ENCODE measurements at places on chromosomes 3 and 15.

DNA sequence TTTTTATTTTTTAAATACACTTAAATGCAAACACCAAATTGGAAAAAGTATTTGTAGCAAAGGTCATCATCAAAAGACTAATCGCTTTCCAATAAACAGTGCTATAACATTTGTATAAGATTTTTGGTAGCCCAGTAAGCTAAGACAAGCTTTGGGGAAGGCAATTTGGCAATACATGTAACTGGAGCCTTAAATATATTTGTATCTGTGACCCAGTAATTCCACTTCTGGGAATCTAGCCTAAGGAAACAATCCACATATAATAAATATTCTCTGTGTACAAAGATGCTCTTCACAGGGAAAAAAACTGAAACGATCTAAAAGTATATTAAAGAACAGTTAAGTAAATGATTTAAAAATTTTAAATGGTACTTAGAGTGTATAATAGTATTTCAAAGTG lies 65.5 kb upstream of the TJP1 start:
- DNase-seq = no peak

- no peak for DNase-seq
These were observed 486.9 kb upstream of the ADAMTS9 start for GRCh38 chr3:65174713-65175112.

- DNase-seq = no peak
These were observed 129.5 kb upstream of the SLCO3A1 start for GRCh38 chr15:91723959-91724358.

GRCh38 chr3:23116081-23116837 lies 86.9 kb upstream of the UBE2E2 start:
- DNase-seq = no peak

GRCh38 chr15:40310001-40310959 lies 2.5 kb upstream of the PLCB2 start:
- DNase-seq = no peak

GRCh38 chr15:68590721-68591389 lies 12.1 kb downstream of the CORO2B start:
- no peak for DNase-seq

GRCh38 chr3:188267790-188268335 lies 113.9 kb downstream of the LPP start:
- DNase-seq = no peak

GRCh38 chr3:109070211-109070610 lies 47.7 kb downstream of the MORC1 start:
- no peak for DNase-seq

DNA sequence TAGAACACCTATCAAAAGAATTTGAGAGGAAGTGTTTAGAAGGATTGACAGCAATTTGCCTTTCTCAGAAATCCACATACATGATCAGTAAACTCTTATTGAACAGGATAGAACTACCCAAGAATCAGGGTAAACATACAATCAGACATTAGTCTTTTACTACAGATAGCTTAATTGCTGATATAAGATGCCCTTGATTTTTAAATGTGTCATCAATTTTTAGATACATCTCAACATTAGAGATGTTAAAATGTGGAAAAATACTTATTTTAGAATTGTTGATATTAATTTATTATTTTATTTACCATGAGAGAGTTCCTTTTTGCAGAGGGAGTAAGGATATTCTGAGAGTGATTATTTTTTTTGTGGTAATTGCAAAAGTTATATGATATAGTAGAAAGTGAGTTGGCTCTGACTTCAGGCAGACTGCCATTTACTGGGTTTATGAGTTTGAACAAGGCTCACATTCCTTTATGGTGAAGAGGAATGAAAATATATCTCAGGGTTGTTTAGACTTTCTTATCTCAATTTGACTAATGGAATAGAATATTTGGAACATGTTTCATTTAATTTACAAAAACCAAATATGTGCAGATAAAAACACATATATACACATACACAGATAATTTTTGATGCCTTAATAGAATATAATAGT lies 302.8 kb upstream of the GOLIM4 start:
- DNase-seq = no peak

GRCh38 chr3:27978440-27978839 lies 256.3 kb upstream of the EOMES start:
- no peak for DNase-seq

DNA sequence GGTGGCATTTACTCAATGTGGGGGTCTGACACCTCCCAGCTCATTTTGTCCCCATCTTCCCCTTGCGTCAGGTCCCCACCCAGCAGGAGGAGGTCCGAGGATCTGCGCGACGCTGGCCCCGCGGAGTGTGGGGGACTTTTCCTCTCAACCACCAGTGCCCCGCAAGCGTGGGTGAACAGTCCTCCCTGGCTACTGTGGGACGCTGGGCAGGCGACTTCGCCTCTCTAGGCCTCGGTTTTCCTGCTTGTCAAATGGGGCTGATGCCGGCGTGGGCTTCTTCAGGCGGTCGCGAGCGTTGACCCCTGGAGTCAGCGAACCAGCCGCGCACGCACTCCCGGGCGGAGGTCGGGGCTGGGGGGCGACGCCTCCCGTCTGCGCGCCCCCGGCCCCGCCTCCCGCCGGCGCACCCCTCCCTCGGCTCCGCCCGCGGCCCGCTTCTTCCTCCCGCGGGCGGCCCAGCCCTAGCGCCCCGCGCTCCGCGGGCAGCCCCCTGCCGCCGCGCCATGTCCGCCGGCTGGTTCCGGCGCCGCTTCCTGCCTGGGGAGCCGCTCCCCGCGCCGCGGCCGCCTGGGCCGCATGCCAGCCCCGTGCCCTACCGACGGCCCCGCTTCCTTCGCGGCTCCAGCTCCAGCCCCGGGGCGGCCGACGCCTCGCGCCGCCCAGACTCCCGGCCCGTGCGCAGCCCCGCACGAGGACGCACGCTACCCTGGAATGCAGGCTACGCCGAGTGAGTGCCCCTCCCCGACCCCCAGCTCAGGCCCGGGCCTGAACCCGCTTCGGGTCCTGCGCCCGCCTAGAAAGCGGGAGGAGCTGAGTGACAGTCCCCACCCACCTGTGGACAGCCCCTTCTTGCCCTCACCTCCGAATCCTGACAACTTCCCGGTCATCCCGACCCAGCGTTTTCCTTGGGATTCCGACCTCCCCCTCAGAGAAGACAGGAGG lies at the start of gene PPM1M:
TSS of gene PPM1M (plus strand) at position 438 of the 942 bp plus-strand sequence. CDS start at position 504, 66 bp downstream.
- DNase-seq = no peak

DNA sequence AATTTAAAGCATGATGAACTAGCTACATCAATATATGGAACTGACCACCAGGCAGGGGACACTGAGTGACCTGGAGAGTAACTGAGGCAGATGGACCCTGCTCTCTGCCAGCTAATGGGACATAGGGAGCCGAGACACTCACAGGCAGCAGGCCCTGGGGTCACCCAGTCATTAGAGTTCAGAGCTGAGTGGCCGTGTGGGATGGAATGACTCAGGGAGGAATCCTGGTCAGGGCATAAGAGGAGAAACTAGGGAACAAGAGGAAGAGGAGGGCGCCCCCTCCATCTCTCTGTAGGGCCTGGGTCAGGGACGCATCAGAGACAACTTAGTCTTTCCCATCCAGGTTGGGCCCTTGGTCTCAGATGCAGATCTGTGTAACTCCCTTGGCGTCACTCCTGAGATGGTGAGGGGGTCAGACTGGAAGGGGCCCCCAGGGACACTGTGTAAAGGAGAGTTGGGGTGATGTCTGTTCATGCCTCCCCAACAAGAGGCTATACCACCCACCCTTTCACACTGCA lies 39.8 kb downstream of the CCDC12 start:
- DNase-seq = no peak

GRCh38 chr15:48592221-48592731 lies 53.2 kb downstream of the FBN1 start:
- no peak for DNase-seq
